ENCODE measurements at places on chromosomes 3 and 15.

- no peak for DNase-seq
These were observed 23.9 kb upstream of the MOBP start for GRCh38 chr3:39443530-39443929.

DNA sequence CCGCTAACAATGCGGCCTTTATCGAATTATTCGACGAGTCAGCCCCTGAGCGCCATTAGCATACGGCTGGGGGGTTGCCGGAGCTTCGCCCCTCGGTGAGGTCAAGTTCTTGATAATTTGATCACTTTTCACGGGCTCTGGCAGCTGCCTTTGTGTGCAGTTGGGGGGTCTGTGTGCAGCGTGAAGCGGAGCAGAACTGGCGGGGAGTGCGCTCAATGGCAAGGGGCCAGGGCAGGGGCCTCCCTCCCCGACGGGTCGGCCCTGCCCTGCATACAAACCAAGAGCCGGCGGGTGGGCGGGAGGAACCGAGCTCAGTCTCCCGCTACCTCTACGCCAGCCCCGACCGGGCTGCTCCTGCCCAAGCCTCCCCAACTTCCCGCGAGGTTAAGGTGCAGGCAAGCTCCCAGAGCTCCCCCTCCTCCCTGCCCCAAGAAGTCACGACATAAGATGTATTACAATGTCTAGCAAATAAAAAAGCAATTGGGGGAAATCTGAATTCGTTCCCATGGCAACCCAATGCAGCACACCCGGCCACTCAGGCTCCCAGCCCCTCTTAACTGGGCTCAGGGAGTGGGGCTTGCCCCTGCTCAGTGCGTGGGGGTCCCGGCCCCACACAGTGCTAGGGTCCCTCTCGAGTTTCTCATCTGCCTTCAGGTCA lies 34.1 kb upstream of the POLG start:
- no peak for DNase-seq

DNA sequence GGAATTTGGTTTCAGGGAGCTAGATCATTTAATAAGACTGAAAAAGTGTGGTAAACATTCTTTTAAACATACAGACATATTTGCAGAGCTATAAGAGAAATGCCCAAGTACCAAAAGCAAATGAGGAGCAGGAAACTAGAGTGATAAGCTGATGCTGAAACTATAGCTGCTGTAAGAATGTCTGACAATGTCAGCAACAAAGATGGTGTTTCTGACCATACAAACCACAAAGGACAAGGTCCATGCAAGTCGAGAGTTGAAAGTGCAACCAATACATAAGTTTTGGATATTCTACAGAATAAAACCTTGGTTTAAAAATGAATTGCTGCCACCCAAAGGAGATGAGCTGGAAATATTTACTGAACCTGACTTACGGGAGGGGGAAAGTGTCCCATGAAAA lies 610.2 kb downstream of the TBL1XR1 start:
- no peak for DNase-seq

DNA sequence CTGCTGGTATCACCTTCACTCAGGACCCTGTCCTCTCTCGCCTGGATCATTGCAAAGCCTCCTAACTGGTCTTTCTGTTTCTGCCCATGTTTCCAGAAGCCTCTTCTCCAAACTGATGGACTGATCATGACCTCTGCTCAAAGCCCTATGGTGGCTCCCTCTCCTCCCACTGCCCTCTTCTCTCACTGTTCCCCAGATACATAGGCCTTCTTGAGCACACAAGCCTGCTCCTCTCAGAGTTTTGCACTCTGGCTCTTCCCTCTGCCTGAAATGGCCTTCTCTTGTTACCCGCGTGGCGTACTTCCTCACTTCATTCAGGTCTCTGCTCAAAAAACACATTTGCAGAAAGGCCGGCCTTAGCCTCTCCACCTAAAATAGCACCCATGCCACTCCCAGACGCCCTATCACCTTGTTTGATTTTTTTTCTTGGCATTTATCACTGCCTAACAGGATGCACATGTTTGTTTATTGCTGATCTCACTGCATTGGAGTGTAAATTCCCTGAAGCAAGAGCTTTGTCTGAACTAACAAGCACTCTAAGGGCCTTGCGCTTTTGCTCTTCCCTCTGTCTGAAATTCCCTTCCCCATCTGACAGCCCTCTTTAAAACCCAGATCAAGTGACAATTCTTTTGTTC lies 1.4 kb upstream of the ETFA start:
- DNase-seq: no peak

GRCh38 chr15:63981596-63982320 lies 64.5 kb downstream of the DAPK2 start:
- DNase-seq: no peak

DNA sequence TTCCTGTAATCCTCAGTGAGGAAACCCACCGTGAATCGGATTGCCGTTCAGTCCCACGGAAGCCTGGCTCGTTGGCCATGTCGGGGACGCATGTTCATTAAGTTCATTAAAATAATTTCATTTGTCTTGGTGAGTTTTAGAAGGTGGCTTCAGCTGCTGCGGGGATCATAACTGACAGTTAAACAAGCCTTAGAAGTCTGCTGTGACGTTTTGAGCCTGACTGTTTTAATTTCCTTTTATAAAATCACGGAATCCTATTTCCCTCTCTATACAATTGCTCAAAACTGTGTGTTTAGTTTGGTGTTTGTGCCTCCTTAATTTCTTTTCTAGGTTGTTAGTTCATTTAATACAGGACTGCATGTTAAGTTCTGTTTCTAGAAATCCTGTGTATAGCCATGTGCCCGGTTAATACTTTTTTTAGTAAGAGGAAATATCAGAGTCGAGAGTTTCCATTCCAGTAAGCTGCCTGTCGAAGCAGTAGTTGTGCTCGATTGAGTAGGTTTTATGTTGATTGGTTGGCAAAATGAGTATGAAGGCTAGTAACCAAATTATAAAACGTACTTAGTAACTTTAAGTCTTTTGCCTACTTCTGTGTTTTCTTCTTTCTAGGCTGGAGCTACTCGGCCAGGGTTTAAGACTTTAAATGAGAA lies 705 bp downstream of the NIPA2 start:
- no peak for DNase-seq

- peak; percentile 71 for DNase-seq
These were observed 2.8 kb downstream of the C15orf39 start for GRCh38 chr15:75204340-75205063.

DNA sequence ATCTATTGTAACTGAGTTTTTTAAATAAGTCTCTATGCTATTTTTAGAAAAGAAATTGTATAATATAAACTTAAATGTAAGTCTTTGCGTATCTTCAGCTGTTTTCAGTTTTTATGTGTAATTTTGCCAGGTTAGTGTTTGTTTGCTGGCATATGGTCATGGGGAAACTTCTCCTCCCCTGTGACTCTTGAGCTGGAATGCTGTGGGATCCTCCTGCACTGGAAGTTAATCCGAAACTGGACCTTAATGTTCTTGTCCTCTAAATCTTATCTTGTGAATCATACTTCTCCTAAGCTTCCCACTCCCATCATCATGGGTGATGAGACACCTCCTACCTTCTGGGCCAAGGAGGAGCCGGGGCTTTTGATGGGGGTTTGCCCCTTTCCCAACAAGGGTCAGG lies 52.4 kb upstream of the CHST2 start:
- DNase-seq: no peak

- no peak for DNase-seq
These were observed 1.2 kb downstream of the COL8A1 start for GRCh38 chr3:99639579-99639978.

GRCh38 chr3:13362551-13362950 lies 57.6 kb downstream of the NUP210 start:
- DNase-seq: no peak

Data from stimulated activated CD4-positive, alpha-beta T cell treated with anti-CD3 and anti-CD28 coated beads, Interleukin-1b, Interleukin-23, amount 100 ng/mL, for 1 hour (primary cell).